ENCODE measurements at places on chromosomes 13 and 19. TPM values are rescaled to one million over a fixed set of nuclear protein-coding genes. Genes with fewer than 3 reads are reported as not detected.

GJB2 gene
- 0.77 TPM for total RNA-seq

SYCN gene
- total RNA-seq = not detected

EPSTI1 gene
- total RNA-seq = 38.6 TPM

ANKRD24 gene
- 1.9 TPM for total RNA-seq

RFPL4AL1 gene
- total RNA-seq = not detected

ZIK1 gene
- 2.9 TPM for total RNA-seq

PROZ gene
- total RNA-seq = not detected

GPC5 gene
- total RNA-seq = 8.7 TPM

SOX1 gene
- total RNA-seq = not detected

LILRA1 gene
- total RNA-seq = 7.6 TPM

SLC25A23 gene
- 44.9 TPM for total RNA-seq

SMIM44 gene
- not detected for total RNA-seq

ZNF549 gene
- total RNA-seq = 6.0 TPM

PRRG2 gene
- total RNA-seq = 7.6 TPM

ZNF547 gene
- 3.4 TPM for total RNA-seq

CD209 gene
- 18.8 TPM for total RNA-seq

PBX4 gene
- 3.7 TPM for total RNA-seq

OR7G1 gene
- not detected for total RNA-seq

PRTN3 gene
- total RNA-seq = not detected

MIDN gene
- total RNA-seq = 76.3 TPM

CEACAM1 gene
- 13.8 TPM for total RNA-seq

ATP4A gene
- total RNA-seq = not detected

WIZ gene
- 25.2 TPM for total RNA-seq

NKPD1 gene
- total RNA-seq = not detected
